ENCODE measurements at places on chromosomes 7 and 10. TPM values are rescaled to one million over a fixed set of nuclear protein-coding genes. Genes with fewer than 3 reads are reported as not detected.

- H3K4me1 ChIP-seq = peaks cover 13% of the 10 kb centered on the region
- H3K4me3 ChIP-seq = peak overlapping the region; percentile 59
Observed at GRCh38 chr10:96374639-96374984, 15.8 kb upstream of the OPALIN start.

EPO gene
- not detected for total RNA-seq

DNA sequence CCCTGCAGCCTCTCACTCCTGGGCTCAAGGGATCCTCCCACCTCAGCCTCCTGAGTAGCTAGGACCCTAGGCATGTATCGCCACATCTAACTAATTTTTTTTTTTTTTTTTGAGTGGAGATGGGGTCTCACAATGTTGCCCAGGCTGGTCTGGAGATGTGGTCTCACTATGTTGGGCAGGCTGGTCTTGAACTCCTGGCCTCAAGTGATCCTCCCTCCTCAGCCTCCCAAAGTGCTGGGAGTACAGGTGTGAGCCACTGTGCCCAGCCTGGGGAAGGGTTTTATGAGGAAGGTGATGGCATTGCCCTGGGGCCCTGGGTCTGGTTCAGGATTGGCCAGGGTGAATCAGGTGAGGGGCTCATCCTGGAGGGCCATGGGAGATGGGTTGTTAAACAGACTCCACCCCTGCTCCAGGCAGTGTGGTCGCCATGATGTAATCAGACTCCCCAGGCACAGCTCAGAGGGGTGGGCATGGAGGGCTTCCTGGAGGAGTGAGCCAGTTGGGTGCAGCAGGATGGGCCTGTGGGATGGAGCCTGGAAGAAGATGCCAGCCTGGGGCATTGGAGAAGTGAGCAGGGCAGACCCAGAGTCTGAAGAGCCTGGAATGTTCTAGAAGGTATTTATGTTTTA lies 82.7 kb downstream of the MYL10 start:
- peaks cover 4% of the 10 kb centered on the region for H3K4me1 ChIP-seq
- H3K27me3 ChIP-seq = no peaks in the 10 kb centered on the region

DNA sequence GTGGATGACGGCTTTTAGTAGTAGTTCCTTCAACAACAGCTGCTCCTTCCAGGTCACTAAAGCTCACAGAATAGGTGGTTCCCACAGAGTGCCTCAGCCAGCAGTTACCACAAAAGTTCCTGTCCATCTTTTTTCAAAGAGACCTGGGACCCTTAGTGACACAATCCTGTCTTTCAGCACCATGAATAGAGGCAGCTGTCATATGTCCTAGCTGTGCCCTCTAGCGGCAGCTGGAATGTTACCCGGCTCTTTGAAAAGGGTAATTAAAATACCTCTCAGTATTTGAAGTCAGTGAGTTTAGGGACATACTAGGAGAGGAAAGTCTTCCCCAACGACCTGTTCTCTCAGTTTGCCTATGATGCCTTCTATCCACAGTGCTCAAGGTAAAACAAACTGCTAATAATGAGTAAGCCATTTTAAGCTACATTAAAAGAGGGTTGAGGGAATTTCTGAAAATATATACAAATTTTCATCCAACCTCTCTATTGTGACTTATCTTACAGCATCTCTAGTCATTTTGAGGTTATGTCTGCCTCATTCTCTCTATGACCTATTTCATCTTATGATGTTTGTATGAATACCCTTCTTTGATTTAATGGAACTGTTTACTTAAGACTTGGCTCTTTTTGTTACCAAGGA lies 290.8 kb downstream of the NXPH1 start:
- no peak for DNase-seq
- no peak overlapping the region for H3K27ac ChIP-seq
- no peaks in the 10 kb centered on the region for H3K4me1 ChIP-seq
- H3K36me3 ChIP-seq = no peaks in the 10 kb centered on the region
- H3K4me3 ChIP-seq = no peak overlapping the region

ASIC3 gene
- 13.8 TPM for total RNA-seq

GRCh38 chr7:141444961-141445360 lies 106.2 kb upstream of the AGK start:
- H3K27ac ChIP-seq = no peak overlapping the region
- H3K27me3 ChIP-seq = no peaks in the 10 kb centered on the region
- H3K4me3 ChIP-seq = no peak overlapping the region
- no peak for DNase-seq
- no peaks in the 10 kb centered on the region for H3K36me3 ChIP-seq

DNA sequence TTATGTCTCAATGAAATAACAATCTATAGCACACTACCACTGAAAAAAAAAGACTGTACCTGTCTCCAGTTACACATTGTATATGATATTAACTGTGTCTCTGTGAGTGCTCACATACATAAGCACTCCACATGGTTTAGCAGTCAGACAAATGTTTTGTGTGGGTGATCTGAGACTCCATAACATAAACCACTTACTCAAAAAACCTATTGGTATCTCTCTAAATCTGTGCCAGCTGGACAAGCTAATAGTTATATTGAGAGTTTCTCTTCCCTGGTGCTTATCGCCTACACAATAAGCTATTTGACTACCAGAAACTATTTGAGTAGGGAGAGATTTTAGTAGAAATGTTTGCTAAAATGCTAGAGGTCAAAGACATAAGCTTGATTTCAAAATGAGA lies 190.1 kb upstream of the AGR3 start:
- H3K4me3 ChIP-seq = no peak overlapping the region
- no peaks in the 10 kb centered on the region for H3K27me3 ChIP-seq
- no peaks in the 10 kb centered on the region for H3K4me1 ChIP-seq

DNA sequence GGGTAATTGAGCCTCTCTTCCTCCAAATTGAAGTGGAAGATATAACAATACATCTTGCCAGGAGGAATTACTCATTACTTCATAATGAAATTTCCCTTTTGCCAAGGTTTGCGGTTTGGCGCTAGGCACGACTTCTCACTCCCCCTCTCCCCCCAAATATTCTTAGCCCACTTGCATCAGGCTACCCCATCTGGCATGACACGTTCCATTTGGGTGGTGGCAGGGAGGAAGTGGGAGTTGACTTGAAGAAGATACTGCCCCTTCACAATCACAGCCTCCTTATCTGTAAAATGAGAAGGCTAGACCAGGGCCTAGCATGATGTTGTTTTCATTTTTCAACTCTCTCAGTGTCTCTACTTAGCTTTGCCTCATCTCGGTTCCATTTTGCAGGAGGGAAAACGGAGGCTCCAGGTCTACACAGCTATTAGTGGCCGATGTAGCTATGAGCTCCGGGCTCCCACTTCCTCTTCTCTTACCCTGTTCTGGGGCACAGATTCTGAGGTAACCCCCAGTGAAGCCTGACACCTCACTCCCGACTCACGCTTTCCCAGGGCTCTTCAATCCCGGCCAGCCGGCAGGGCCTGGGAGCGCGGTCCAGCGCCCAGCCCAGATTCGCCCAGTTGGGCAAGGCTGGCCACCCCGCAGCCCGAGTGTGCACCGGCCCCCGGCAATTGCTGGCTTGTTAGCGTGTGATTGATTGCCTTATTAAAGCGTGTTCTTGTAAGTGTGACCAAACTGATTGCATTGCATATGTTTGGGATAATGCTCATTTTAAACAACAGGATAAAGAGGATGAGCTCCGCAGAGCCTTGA lies 6.5 kb downstream of the EVX1 start:
- no peak overlapping the region for H3K27ac ChIP-seq
- H3K27me3 ChIP-seq = peaks cover 81% of the 10 kb centered on the region
- no peaks in the 10 kb centered on the region for H3K36me3 ChIP-seq
- DNase-seq = no peak
- no peak overlapping the region for H3K4me3 ChIP-seq

TRIL gene
- total RNA-seq = not detected

FANK1 gene
- total RNA-seq = 0.25 TPM

DNA sequence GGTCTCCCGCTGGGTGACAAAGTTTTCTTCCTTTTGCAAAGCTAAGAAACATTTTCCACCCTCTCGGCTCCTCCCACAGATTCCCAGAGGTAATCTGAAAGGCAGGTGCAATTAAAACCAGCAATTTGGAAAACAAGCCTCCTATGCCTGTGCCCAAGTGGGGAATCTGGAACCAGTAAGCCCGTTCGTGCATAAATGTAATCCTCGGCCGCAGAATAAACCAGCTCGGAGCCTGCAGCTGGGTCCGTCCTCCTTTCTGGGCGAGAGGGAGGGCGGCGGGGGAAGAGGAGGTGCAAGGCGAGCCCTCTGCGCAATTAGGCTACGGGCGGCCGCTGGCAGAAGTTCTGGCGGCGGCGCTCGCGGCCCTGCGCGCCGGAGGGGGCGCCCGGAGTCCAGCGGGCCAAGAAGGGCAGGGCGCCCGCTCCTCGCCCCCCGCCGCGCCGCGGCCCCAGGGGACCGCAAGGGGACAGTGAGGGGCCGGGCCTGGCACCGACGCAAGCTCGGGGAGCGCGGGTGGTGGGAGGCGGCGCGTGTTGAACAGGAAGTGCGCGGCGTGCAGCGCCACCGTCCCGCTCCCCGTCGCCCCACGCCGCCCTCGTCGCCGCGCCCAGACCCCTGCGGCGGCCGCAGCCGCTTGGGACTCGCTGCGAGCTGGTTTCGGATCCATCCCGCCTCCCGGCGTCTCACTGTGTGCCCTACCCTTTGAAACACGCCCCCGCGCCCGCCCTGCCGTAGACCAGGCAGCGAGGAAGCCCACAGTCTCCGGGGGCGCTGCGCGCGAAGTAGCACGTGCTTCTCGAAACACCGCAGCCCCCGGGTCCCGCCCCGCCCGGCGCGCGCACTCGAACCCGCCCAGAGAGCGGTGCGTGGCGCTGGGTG lies at the start of gene PRKAG2:
Gene PRKAG2 (minus strand): TSS at position 217 of the 879 bp plus-strand sequence. CDS start 495 bp downstream, outside the sequence.
- DNase-seq = peak; percentile 59
- peak within 1 kb of the TSS; percentile 91 for H3K4me3 ChIP-seq
- peak within 1 kb of the TSS; percentile 64 for H3K27ac ChIP-seq

- no peak overlapping the region for H3K27ac ChIP-seq
- H3K4me3 ChIP-seq = no peak overlapping the region
- no peaks in the 10 kb centered on the region for H3K27me3 ChIP-seq
- DNase-seq = no peak
Observed at GRCh38 chr10:43795093-43795492, 146.4 kb upstream of the ZNF32 start.

DNA sequence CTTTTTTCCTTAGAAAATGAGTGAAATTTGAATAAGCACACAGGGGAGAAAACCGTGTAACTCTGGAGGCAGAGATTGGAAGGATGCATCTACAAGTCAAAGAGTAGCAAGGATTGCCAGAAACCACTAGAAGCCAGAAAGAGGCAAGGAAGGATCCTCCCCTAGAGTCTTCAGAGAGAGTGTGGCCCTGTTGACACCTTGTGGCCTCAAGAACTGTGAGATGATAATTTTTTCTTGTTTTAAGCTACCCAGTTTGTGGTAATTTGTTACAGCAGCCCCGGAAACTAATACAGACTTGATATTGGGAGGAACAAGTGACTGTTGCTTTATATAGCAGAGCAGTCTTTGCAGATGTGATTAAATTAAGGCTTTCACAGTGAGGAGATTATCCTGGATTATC lies 3.6 kb upstream of the GIMAP7 start:
- no peaks in the 10 kb centered on the region for H3K27me3 ChIP-seq
- no peaks in the 10 kb centered on the region for H3K36me3 ChIP-seq
- H3K4me3 ChIP-seq = no peak overlapping the region

DNA sequence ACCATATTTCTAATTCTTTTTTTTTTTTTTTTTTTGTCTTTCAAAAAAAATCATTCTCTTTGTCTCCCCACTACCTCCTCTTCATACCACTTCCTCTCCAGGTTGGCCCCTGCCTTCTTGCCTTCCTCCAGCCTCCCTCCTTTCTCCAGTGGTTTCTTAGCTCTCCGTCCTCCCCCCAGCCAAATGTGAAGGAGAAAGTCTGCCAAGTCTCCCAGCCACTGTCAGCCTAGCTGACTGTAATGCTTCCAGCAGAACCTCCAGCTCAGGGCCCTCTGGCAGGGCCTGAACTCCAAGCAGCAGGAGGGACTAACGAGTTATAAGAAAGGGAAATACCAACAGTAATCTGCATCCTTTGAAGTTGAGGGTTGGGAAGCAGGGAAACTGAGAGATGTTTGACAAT lies 35.5 kb upstream of the BICC1 start:
- H3K4me1 ChIP-seq = no peaks in the 10 kb centered on the region
- H3K27ac ChIP-seq = no peak overlapping the region
- H3K27me3 ChIP-seq = peaks cover 2% of the 10 kb centered on the region
- H3K4me3 ChIP-seq = no peak overlapping the region
- no peaks in the 10 kb centered on the region for H3K36me3 ChIP-seq
- DNase-seq = no peak

DNA sequence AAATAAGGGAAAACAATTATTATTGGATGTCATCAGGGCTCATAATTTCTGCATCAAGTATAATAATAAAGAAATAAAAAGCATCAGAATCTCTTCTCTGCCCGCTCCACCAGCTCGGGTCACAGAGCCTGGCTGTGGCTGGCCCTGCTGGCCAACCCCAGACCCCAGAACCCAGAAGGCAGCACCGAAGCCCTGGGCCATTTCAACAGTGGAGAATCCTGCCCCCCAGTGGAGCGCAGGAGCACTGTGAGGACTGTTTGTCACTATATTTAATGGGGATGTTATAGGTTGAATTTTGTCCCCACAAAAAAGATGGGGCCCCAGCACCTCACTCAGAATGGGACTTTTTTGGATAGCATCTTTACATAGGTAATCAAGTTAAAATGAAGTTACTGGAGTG lies 27.3 kb downstream of the DENND11 start:
- no peak overlapping the region for H3K27ac ChIP-seq
- no peak overlapping the region for H3K4me3 ChIP-seq
- H3K27me3 ChIP-seq = no peaks in the 10 kb centered on the region
- H3K4me1 ChIP-seq = no peaks in the 10 kb centered on the region
- DNase-seq = no peak

- H3K36me3 ChIP-seq = no peaks in the 10 kb centered on the region
- no peaks in the 10 kb centered on the region for H3K27me3 ChIP-seq
- H3K4me1 ChIP-seq = no peaks in the 10 kb centered on the region
- no peak overlapping the region for H3K4me3 ChIP-seq
- no peak for DNase-seq
Observed at GRCh38 chr7:22663357-22663718, 63.7 kb upstream of the IL6 start.

ITPRID1 gene
- not detected for total RNA-seq

DNA sequence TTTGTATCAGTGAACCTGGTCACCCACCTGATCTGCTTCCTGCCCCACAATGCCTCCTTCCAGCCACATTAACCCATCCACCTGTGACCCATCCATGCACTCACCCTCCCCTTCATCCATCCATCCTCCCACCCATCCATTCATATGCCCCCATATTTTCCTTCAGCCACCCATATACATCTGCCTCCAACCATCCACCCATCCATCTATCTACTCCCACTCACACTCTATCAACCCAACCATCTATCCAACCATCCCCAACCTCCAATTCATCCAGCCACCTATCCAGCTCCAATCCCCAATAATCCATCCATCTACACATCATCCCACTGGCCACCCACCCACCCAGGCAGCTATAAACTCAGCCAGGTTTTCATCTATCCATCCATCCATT lies 51.0 kb downstream of the GRID1 start:
- no peaks in the 10 kb centered on the region for H3K27me3 ChIP-seq
- H3K36me3 ChIP-seq = no peaks in the 10 kb centered on the region
- no peak overlapping the region for H3K27ac ChIP-seq
- H3K4me3 ChIP-seq = no peak overlapping the region

- no peak for DNase-seq
- H3K4me3 ChIP-seq = no peak overlapping the region
- H3K27ac ChIP-seq = no peak overlapping the region
- H3K36me3 ChIP-seq = no peaks in the 10 kb centered on the region
- no peaks in the 10 kb centered on the region for H3K27me3 ChIP-seq
- H3K4me1 ChIP-seq = no peaks in the 10 kb centered on the region
Observed at GRCh38 chr10:34759161-34759836, 55.8 kb downstream of the PARD3 start.
